Activated CD8-positive, alpha-beta T cell treated with anti-CD3 and anti-CD28 coated beads, Interleukin-2, amount 10 ng/mL, durations not matched to agents 7 days and 5 days (primary cell): ENCODE measurements at places on chromosomes 7 and 10. TPM values are rescaled to one million over a fixed set of nuclear protein-coding genes. Genes with fewer than 3 reads are reported as not detected.

DNA sequence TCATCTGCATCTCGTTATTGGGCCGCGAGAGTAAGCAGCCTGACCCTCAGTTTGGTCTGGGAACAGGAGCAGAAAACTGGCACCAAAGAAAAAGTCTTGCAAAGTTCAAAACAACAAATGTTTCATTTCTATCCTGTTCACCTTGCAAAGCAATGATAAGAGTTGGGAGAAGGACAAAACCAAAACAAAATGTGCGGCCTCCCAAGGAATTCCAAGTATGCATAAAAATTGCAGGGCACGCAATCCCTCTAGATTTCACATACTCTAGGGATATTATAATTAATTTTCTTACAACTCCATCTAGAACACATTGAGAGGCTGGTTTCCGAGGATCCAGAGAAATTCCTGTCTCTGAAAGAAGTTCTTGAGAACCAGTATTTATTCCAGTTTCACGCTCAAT lies 20.1 kb downstream of the CHUK start:
- no peaks in the 10 kb centered on the region for H3K27me3 ChIP-seq
- DNase-seq, result no peak
- H3K27ac ChIP-seq, result no peak overlapping the region
- no peak overlapping the region for H3K4me3 ChIP-seq
- H3K36me3 ChIP-seq, result peaks cover 56% of the 10 kb centered on the region

The HOXA5 gene
- not detected for total RNA-seq

The ASAH2 gene
- total RNA-seq, result 1.8 TPM

DNA sequence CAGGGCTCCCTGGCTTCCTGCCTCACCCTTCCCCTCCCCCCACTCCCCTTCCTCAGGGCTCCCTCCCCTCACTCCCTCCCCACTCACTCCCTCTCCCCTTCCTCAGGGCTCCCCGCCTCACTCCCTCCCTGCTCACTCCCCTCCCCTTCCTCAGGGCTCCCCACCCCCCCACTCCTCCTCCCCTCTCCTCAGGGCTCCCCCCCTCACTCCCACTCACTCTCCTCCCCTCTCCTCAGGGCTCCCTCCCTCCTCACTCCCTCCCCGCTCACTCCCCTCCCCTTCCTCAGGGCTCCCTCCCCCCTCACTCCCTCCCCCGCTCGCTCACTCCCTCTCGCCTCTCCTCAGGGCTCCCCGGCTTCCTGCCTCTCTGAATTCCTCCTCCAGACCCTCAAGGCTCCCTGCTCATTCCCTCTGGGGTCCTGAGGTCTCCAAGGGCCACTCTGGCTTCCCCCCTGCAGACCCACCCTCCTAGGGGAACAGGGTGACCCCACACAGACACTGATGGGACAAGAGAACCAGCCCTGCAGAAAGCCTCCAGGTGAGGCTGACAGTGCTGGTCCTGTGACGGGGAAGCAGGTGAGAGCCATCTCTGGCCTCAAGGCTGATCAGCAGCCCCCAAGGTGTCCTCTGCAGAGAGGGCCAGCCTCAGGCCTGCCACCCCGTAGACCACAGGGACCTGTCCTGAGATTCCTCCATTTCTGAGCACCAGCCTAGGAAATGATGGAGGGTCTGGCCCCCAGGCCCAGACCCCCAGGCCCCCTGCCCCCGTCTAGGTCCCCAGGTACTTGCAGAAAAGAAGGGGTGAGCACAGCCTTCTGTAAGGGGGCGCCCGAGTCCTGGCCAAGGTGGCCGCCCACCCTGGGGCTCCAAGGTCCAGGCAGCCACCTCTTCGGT lies 47.2 kb downstream of the PWWP2B start:
- no peaks in the 10 kb centered on the region for H3K36me3 ChIP-seq
- H3K27me3 ChIP-seq, result no peaks in the 10 kb centered on the region
- peaks cover 46% of the 10 kb centered on the region for H3K4me1 ChIP-seq
- no peak overlapping the region for H3K4me3 ChIP-seq

The WNT8B gene
- 0.37 TPM for total RNA-seq

The OR2A1 gene
- total RNA-seq, result not detected

The NYAP1 gene
- not detected for total RNA-seq

GRCh38 chr10:70115948-70116682 lies 16.5 kb downstream of the AIFM2 start:
- H3K27ac ChIP-seq, result peak overlapping the region; percentile 53
- H3K4me3 ChIP-seq, result no peak overlapping the region
- peaks cover 23% of the 10 kb centered on the region for H3K36me3 ChIP-seq
- no peaks in the 10 kb centered on the region for H3K27me3 ChIP-seq
- H3K4me1 ChIP-seq, result peaks cover 24% of the 10 kb centered on the region

DNA sequence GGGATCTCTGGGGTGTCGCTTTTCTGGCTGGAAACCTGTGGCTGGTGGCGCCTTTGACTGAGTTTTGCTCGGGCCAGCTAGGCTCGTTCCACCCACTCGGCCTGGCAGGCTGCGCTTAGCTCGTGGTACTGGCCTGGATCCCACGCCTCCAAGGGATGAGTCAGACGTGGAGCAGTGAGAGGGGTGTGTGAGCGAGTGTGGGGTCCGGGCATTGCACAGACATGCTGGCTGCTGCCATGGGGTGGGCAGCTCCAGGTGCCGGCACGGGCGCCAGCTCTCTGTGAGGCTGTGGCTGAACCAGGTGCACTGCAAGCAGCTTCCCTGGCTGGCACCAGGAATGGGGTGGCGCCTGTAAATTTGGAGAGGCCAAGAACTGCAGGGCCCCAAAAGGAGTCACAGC lies 63.1 kb upstream of the CACNA2D1 start:
- no peaks in the 10 kb centered on the region for H3K36me3 ChIP-seq
- no peak for DNase-seq
- H3K4me3 ChIP-seq, result no peak overlapping the region

DNA sequence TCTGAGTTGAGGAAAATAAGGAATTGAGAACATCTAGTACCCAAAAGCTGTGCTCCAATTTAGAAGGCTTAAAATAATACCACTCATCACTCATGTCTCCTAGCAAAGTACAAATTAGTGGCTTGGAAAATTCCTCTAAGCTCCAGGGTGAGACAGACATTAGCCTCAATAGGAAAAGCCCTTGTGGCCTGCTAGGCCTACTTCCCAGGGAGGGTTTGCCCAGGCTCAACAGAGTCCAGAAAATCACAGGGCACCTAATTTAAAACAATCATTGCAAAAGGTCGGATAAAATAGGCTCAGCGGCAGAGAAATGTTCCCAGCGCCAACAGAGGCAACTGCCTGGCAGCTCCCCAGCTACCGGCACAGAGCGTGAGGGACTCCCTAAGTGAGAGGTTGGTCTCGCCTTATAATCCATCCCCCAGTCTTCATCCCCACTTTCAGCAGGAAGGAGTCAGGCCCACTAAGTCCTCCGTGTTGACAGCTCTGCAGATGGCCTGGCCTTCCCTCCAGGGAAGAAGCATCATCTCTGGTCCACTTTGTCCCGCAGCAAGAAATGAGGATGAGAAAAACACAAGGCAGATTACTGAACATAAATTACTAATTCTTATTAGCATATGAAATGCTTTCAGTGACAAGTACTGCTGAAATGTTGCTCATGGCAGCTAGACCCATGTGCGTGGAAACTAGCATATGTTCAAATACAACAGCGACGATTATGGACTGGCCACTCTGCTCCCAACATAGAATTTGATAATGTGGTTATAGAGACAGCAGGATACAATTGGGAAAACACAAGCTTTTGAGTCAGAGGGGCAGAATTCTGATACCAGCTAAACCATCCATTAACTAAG lies 1177.7 kb upstream of the AUTS2 start:
- DNase-seq, result no peak
- H3K36me3 ChIP-seq, result no peaks in the 10 kb centered on the region
- H3K27me3 ChIP-seq, result no peaks in the 10 kb centered on the region
- no peak overlapping the region for H3K27ac ChIP-seq

GRCh38 chr10:19745672-19746071 lies 70.6 kb upstream of the PLXDC2 start:
- H3K27me3 ChIP-seq, result no peaks in the 10 kb centered on the region
- no peak for DNase-seq
- H3K4me3 ChIP-seq, result no peak overlapping the region
- H3K4me1 ChIP-seq, result no peaks in the 10 kb centered on the region

DNA sequence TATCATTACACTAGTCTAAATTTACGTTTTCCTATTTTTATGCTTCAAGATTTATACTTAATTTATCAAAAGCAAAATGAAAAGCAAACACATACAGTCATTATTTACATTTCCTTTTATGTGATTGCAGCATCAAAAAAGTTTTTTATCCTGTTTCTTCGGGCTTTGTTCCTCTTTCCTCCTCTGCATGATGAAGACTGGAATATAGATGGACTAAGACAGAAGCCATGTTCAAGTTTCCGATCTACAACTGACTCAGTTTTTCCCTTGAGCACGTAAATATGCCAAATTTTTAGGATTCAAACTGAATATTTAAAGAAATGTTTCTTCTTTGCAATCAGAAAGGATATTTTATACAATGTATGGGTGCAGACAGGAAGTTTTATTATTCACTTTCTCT lies 273.5 kb upstream of the DGKB start:
- H3K27me3 ChIP-seq, result no peaks in the 10 kb centered on the region
- no peak overlapping the region for H3K4me3 ChIP-seq
- H3K27ac ChIP-seq, result no peak overlapping the region
- no peaks in the 10 kb centered on the region for H3K4me1 ChIP-seq
- DNase-seq, result no peak

- no peaks in the 10 kb centered on the region for H3K4me1 ChIP-seq
- H3K4me3 ChIP-seq, result no peak overlapping the region
- H3K27ac ChIP-seq, result no peak overlapping the region
- no peaks in the 10 kb centered on the region for H3K27me3 ChIP-seq
Measured at GRCh38 chr10:132517951-132518521, 19.6 kb upstream of the INPP5A start.

DNA sequence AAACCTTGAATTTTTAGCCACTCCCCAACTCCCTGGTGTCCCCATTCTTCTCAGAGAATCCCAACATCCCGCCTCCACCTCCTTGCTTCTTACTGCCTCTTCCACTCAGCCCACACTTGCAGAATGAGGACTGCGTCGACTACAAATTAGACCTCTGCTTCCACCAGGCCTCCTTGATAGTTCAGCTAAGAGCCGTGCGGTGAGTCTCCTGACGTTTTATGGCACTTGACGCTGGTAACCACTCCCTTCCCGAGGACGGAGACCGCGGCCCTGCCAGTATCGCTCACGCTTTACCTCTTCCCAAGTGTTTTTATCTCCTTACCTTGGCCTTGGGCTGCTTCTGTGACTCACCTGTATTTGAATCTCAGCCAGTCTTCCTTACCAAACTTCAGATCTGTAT lies 31.1 kb downstream of the RBM17 start:
- no peak overlapping the region for H3K4me3 ChIP-seq
- peaks cover 19% of the 10 kb centered on the region for H3K36me3 ChIP-seq
- DNase-seq, result no peak
